Stimulated activated CD4-positive, alpha-beta T cell treated with anti-CD3 and anti-CD28 coated beads, Interleukin-15, amount 100 ng/mL, for 1 hour (primary cell): ENCODE measurements at places on chromosomes 2 and 18.
A peak's percentile ranks its signal among the peaks of the same experiment; 100 is the strongest.

- DNase-seq: no peak
Measured at GRCh38 chr18:39685303-39685902, 2119.8 kb upstream of the CELF4 start.

GRCh38 chr2:225041207-225041850, 939 bp downstream of the DOCK10 start:
- DNase-seq: peak; percentile 46

GRCh38 chr2:10489842-10490555, 41.9 kb upstream of the ODC1 start:
- no peak for DNase-seq

DNA sequence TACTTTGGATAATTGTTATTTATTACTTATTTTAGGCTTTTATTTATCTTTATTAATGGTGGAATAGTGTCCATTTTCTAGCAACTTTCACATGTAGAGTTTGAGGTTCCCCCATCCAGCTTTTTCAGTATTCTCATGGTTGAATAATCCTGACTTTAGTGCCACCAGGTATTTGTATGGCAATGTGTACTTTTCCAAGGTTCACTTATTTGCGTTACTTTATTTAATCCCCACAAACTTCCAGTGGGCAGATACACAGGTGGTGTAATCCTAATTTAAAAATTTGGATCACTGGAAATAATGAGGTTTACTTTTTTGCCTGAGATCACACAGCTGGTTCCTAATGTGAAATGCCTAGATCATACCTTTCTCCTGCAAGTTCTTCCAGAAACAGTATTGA, 30.5 kb downstream of the NAB1 start:
- DNase-seq: no peak
